ENCODE measurements at places on chromosomes 12 and 14.

- DNase-seq = no peak
These were observed 55.1 kb upstream of the BCL11B start for GRCh38 chr14:99327050-99327449.

GRCh38 chr12:29226616-29227015, 77.5 kb downstream of the FAR2 start:
- DNase-seq = no peak

DNA sequence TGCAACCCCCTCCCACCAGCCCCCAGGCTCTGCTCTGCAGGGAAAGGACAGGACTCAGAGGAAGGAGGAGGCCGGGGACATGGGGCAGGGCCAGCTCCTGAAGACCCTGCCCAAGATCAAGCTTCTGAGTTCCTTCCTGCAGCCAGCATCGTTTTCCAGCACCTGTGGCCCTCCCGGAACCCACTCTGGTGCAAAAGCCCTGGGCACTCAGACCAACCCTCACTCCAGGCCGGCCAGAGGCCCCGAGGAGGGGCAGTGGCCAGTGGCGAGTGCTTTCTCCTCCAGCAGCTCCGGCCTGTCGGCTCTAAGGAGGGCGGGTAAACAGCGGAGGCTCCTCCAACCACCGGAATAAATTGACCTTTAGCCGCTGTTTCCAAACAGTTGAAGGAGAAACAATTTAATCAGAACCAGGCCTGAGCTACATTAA, 10.8 kb downstream of the TMEM179 start:
- DNase-seq = no peak

DNA sequence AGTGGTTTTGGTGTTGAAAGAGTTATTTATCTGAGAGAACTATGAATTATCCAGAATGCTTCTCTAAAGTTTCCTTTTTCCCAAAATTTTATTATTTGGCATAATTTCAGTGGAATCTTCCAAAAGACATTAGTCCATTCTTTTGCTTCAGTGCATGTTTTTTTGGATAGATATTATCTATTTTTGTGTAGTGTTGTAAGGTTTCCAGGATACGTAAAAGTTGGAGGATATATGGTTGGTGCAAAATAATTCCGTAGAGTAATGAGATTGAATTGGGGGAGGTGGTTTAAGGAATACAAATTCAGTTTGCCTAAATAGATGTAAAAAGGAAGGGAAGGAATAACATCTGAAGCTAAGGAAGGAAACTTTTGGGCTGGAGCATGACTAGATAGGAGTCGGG, 186.6 kb downstream of the RGS6 start:
- DNase-seq = no peak

DNA sequence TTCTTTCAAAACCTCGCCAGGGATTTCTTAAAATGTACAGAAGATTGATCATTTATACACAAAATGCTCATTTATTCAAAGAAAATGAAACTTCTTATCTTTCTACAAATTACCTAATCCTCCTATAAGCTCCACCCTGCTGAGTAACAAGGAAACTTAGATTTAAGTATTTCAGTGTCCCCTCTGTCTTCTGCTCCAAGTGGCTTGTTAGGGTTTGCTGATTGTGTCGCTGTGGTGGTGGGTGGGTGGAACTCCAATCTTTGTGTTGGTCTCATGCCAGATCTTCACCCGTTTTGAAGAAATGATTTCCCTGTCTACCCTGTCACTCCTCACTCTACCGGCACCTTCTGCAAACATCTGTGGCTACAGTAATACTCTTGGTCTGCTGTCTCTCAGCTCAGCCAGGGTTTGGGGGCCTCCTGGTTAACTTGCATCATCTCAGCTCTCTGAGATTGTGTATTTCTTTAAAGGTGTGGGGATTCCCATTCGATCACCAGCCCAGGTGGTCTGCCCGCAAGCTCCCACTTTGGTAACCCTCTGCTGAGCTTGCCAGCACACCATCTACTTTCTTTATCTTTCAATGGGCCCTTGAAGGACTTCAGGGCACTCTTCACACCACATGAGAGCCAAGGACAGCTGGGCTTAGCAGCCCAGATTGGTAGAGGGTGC, 73.8 kb downstream of the DRAM1 start:
- no peak for DNase-seq

DNA sequence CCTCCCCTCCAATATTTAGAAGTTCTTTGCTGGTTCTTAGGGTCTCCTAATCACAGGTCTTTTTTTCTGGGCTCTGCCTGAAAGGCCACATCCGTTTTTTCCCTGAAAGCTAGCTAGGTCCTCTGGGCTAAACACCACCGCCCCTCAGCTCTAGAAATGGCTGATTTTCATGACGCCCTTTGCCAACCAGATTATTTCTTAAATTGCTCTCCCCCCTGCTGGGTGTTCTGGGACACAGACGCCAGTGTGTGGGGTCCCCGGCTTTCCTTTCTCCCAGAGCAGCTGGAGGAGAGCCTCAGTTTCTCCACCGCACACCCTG, 45.3 kb upstream of the ATP23 start:
- DNase-seq = no peak

All from epithelial cell of proximal tubule (primary cell).